Spinal cord (tissue), 10 donors: ENCODE measurements at places on chromosomes 2 and 18. TPM values are rescaled to one million over a fixed set of nuclear protein-coding genes. Genes with fewer than 3 reads are reported as not detected.
A peak's percentile ranks its signal among the peaks of the same experiment; 100 is the strongest.

DNA sequence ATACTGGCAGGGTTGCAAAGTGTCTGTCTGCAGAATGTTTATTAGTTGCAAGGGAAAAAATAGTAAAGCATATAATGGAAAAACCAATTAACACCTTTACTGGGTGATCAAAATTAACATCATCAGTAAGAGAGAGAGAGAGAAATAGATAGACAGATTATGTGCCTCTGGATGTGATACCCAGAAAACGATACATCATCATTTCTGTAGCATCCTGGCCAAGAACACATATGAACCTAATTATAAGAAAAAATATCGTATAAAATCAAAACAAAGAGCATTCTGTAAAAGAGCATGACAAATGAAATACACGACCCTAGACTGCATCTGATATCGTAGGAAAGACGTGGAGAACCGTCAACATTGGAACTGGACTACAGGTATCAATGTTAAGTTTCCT, 64.6 kb downstream of the SMC6 start:
- no peak for DNase-seq
- H3K4me3 ChIP-seq, result no peak overlapping the region
- H3K27ac ChIP-seq, result no peak overlapping the region
- H3K36me3 ChIP-seq, result peaks cover 5% of the 10 kb centered on the region
- no peaks in the 10 kb centered on the region for H3K4me1 ChIP-seq

Gene HTR2B
- total RNA-seq, result 1.1 TPM

DNA sequence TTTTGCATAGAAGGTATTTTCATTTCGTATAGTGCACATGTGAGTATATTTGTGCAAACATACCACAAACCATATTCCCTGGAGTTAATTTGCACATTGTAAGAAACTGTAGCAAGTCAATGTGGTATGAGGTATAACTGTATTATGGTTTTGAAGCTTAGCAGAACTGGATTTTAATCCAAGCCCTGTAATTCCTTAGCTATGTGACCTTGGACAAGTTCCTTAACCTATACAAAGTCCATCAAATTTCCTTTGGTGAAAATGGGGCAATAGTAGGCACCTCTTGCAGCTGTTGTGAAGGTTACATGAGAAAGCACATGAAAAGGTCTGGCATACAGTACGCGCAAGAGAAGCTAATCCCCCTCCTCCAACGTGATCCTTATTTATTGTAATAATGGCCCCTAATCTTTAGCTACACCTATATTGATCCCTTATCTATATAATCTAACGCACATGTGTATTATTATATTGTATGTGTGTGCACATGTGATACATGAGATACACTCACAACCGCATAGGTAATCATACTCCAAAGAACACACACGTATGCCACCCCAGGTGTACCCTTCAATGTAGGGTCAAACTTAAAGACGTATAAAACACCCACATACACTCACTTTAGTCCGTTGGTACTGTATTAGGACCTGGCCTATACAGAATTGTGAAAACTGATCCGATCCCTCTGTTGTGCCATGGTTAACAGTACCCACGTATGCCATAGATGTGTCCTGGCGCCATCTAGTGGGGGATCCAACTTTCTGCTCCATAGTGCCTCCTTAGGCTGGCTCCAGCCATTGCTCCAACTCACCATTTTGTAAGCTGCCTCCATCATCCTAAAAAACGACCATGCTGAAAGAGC, 402.9 kb upstream of the SLC14A2 start:
- DNase-seq, result no peak
- H3K27me3 ChIP-seq, result no peaks in the 10 kb centered on the region
- no peaks in the 10 kb centered on the region for H3K4me1 ChIP-seq

Gene PCARE
- 0.06 TPM for total RNA-seq

Gene ASXL3
- total RNA-seq, result 34.2 TPM

DNA sequence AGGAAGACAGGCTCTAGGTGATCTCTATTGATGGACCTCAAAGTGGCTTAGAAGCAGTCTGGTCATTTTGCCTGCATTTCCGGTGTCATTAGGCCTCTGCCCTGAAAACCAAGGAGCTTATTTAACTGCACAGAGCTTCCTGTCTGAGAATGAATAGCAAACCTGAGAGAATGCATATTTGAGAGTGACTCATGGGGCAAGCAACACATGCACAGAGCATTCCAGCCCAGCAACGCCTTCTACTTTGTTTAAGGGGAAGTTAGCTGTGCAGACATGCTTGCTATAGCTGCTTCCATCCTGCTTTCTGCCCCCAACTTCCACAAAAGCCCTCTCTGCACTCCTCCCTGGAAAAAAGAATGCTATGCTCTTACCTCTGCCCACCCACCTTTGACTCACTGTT, 232.8 kb downstream of the GRB14 start:
- no peaks in the 10 kb centered on the region for H3K27me3 ChIP-seq
- no peaks in the 10 kb centered on the region for H3K36me3 ChIP-seq
- H3K27ac ChIP-seq, result no peak overlapping the region
- no peak overlapping the region for H3K4me3 ChIP-seq
- no peak for DNase-seq

DNA sequence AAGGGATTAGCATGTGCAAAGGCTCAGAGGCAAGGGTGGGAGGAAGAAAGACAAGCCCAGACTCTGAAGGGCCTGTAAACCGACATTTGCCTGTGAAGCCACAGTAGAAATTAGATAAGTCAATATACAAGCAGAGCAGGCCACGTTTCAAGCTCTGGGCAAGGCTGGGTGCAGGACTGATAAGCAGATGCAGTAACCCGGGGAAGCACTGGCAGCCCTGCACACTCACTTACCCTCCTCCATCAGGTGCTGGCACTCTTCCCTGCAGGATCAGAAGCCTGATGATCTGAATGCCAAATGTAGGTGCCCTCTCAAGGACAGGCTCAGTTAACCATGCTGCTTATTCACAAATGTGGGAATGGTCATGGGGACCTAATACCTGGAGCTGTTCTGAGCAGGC, 46.3 kb upstream of the RAB12 start:
- no peak overlapping the region for H3K4me3 ChIP-seq
- DNase-seq, result no peak
- H3K36me3 ChIP-seq, result no peaks in the 10 kb centered on the region
- peaks cover 5% of the 10 kb centered on the region for H3K4me1 ChIP-seq

Gene NAT8
- not detected for total RNA-seq

Gene AOX1
- 35.6 TPM for total RNA-seq

DNA sequence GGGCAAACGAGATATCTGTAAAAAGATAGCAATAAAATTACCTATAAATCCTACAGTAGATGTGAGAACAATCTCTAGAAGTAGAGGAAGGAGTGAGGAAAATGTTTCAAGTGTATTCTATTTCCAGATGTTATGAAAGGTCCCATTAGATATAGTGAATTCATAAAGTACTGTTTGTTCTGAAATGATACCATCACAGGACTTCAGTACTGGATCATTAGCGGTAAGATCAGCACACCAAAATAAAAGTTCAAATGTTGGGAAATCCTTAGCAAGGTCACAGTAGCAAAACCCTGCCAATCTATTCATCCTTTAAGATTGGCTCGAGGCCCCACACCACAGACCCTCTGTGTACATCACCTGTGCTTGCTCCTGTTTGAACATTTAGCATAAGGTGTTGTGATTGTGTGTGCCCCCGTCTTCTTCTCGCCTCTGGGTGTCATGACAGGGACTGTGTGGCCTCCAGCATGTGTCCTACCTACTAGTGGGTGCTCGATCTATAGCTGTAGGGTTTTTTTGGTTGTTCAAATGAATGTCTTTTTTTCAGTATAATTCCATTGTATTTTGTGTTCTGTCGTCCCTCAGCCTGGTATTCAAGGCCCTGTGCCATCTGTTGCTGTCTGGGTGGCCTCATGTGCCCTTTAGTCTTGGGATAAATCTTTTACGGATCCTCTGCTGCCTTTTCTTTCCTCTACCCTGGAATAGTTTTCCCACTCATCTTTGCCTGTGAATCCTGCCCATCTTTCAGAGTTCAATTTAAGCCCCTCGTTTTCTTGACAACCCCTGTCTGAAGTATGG, 9.1 kb downstream of the MFSD6 start:
- no peak overlapping the region for H3K4me3 ChIP-seq
- H3K27me3 ChIP-seq, result no peaks in the 10 kb centered on the region
- no peaks in the 10 kb centered on the region for H3K36me3 ChIP-seq
- DNase-seq, result no peak

DNA sequence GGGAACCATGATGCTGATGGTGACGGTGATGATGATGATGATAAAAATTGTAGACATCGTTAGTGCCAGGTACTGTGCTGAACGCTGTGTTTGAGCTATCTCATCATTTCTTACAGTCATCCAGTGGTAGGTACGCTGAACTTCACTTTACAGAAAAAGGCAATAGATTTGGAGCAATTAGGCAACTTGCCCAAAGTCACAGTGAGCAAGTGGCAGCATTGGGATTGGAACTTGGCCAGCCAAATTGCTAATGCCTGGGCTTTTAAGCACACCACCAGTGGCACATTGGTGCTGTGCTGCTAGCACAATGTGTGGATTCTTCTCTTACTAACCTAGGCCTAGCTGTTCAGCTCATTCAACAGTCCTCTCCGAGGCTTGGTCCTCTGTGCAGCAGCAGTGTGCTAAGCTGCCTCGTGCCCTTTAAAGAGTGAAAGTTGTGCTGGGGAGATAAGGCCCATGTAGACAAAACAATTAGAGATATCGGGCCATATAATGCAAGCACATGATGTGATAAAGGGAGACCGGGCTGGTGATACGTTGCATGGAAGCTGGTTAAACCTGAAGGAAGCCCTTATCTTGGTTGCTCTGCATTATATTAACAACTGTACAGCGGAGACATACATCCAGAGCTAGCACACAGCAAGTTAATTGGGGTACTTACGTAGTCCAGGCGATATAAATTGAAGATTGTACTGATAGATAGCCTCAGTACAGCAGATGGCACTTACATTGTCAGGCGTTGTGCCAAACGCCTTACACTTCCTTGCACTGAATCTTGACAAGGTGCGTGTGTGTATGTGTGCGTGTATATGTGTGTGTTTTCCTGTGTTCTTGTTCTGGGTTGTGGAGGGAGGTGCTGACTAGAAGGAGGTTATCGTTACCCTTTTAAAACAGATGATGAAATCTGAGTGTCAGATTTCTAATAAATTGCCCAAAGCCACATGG, 28.4 kb downstream of the HK2 start:
- H3K27me3 ChIP-seq, result no peaks in the 10 kb centered on the region
- H3K4me3 ChIP-seq, result no peak overlapping the region
- peaks cover 3% of the 10 kb centered on the region for H3K36me3 ChIP-seq
- H3K4me1 ChIP-seq, result peaks cover 4% of the 10 kb centered on the region
- no peak for DNase-seq

Gene SCN2A
- 107 TPM for total RNA-seq

DNA sequence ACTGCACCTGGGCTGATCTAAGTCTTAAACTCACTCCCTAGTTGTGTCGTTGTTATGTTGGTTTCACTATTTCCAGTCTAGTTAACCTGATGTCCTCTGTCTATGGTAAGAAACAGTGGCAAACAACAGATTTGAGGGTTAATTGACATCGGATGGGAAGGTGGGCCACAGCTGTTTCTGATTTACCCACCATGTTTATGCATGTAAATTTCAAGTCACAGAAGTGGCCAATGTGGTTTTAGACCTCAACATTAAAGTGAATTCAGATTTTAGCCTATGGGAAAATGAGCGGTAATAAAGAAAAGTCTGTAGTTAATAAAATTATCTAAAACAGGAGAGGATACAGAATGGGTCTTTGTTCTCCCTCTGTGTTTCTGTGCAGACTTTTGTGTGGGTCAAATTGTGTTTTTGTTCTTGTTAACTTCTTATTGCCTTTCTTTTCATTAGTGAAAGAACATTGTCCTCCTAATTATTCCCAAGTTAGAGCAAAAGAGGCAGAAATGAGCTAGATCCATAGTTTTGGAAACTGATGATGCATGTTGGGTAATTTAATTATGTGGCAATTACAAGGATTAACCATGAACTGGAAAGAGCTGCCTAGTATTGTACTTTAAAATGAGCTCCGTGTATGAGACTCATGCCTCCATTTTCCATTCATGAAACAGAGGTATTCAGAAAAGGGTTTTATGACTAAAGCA, 83.2 kb downstream of the LAMA3 start:
- H3K4me3 ChIP-seq, result no peak overlapping the region
- no peaks in the 10 kb centered on the region for H3K27me3 ChIP-seq
- no peaks in the 10 kb centered on the region for H3K4me1 ChIP-seq
- no peak overlapping the region for H3K27ac ChIP-seq
- no peak for DNase-seq

Gene FBXO15
- total RNA-seq, result 5.4 TPM

GRCh38 chr2:51780353-51780752, 748.4 kb upstream of the NRXN1 start:
- no peaks in the 10 kb centered on the region for H3K36me3 ChIP-seq
- no peaks in the 10 kb centered on the region for H3K4me1 ChIP-seq
- no peak overlapping the region for H3K4me3 ChIP-seq
- DNase-seq, result no peak
- no peak overlapping the region for H3K27ac ChIP-seq
- no peaks in the 10 kb centered on the region for H3K27me3 ChIP-seq

- no peaks in the 10 kb centered on the region for H3K36me3 ChIP-seq
- peak overlapping the region; percentile 38 for H3K4me3 ChIP-seq
- H3K27me3 ChIP-seq, result peaks cover 57% of the 10 kb centered on the region
- H3K4me1 ChIP-seq, result peaks cover 14% of the 10 kb centered on the region
- no peak for DNase-seq
Measured at GRCh38 chr18:22559414-22560274, 141.9 kb upstream of the CTAGE1 start.

DNA sequence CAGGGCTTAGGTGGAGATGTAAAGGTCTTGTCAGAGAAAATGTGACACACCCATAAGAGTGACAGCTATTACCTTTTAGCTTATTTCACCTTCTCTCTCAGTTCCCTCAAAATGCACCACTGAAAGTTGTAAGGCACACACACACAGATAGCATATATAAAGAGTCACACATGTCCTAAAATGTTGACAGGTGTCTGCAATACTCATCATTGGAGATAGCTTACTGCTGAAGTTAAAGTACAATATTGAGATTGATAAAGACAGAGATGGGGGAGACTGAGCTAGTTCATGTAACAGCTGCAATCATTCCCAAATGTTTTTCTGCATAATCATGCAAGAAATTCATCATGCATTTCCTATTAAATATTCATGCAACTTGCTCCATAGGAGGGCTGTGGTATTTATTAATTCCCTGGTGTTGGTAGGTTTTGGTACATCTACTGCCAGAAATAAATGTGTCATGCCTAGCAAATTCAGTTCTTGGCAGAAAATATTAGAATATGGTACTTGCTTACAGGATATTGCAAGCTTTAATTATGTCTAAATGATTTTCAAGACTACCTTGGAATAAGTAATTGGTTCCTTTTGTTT, 118.8 kb upstream of the RBMS1 start:
- no peak for DNase-seq
- no peak overlapping the region for H3K4me3 ChIP-seq
- no peak overlapping the region for H3K27ac ChIP-seq
- no peaks in the 10 kb centered on the region for H3K4me1 ChIP-seq

- H3K36me3 ChIP-seq, result no peaks in the 10 kb centered on the region
- no peak overlapping the region for H3K4me3 ChIP-seq
- no peak overlapping the region for H3K27ac ChIP-seq
- no peaks in the 10 kb centered on the region for H3K4me1 ChIP-seq
- no peaks in the 10 kb centered on the region for H3K27me3 ChIP-seq
Measured at GRCh38 chr2:189486237-189486770, 45.0 kb downstream of the WDR75 start.
